ENCODE measurements at places on chromosomes 6 and 20.

- DNase-seq, result no peak
Measured at GRCh38 chr6:81984599-81984998, 232.1 kb upstream of the TENT5A start.

DNA sequence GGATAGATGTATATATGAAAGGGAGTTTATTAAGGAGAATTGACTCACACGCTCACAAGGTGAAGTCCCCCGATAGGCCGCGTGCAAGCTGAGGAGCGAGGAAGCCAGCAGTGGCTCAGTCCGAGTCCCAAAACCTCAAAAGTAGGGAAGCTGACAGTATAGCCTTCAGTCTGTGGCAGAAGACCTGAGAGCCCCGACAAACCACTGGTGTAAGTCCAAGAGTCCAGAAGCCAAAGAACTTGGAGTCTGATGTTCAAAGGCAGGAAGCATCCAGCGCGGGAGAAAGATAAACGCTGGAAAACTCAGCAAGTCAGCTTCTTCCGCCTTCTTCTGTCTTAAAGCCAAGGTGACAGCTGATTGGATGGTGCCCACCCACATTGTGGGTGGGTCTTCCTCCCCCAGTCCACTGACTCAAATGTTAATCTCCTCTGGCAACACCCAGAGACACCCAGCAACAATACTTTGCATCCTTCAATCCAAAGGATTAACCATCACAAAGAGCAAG, 102.6 kb upstream of the GJE1 start:
- no peak for DNase-seq

- no peak for DNase-seq
Measured at GRCh38 chr20:62761759-62762131, 34.5 kb upstream of the MRGBP start.

DNA sequence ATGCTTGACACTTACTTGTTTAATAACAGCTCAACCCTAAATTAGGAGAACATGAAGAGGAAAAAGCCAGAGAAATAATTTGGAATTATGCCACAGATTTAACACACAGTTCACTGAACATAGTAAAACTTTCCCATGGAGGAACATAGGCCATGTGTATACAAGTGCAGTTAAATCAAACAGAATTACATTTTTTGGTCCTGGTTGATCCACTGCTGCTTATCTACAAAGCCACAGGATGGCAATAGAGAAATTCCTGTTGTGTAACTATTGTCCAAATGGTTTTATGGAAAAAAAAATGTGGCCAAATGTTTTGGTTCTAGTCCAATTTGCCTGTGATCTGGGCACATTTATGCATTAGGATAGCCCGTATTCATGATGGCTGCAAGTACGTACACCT, 136.8 kb downstream of the ALDH8A1 start:
- DNase-seq, result no peak

- DNase-seq, result no peak
Measured at GRCh38 chr6:106749609-106750008, 120.2 kb downstream of the QRSL1 start.

GRCh38 chr20:44743916-44744655, 1.6 kb upstream of the KCNK15 start:
- DNase-seq, result no peak

- no peak for DNase-seq
Measured at GRCh38 chr6:10643201-10643651, 51.2 kb downstream of the C6orf52 start.

- no peak for DNase-seq
Measured at GRCh38 chr6:129133770-129134192, 250.8 kb downstream of the LAMA2 start.

DNA sequence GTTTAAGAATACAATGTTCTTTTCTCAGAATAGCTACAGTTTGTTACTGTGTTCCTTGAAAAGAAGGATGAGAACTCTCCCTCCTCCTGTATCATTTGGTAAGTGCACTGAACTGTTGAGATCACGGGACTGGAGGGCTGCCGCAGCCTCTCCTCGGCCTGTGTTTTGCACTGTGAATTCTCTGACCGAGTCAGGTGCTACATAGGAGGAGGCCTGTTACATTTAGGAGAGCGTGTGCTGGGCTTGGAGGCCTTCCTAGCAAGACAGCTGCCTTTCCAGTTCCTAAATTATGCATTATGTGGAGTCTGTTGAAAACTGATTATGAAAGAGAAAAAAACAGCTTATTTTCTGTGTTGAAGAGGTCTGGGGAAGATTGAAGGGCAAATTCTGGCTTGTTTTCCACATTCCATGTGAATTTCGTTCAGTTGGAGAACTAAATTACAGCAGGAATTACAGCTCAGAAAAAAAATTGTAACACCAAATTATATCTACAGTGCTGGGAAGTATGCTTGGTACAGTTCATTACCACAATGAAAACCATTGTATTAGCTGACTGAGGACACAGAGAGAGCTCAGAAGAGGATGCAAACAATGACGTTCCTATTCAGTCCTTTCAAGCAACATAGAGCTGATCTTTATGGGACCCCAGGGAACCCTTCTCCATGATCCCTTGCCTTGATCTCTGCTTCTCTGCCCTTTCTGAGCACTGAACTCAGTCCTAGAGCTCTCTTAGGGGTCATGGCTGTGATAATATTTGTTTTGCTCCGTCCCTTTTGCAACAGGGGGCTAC, 2.8 kb downstream of the TMC2 start:
- no peak for DNase-seq

DNA sequence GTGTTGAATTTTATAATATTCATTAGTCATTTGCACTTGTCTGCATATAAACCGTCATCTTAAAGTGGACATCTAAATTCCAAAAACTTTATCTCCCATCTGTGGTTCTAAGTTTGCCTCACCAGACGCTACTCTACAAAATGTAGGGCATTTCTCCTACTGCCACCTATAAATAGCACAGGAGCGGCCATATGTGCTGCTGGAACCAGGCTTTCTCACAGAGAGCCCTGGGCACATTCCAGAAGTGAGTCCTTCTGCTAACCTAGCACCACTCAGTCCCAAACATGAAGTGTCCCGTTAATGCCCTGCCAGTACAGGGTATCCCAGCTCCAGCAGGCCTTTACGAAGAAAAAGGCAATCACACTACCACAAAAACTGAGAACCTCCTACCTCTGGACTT, 153.7 kb downstream of the TMEM242 start:
- no peak for DNase-seq

GRCh38 chr20:63955281-63955826, 862 bp downstream of the UCKL1 start:
- no peak for DNase-seq

Measured in NCI-H1092 (cell line).